ENCODE measurements at places on chromosomes 1 and 21.

DNA sequence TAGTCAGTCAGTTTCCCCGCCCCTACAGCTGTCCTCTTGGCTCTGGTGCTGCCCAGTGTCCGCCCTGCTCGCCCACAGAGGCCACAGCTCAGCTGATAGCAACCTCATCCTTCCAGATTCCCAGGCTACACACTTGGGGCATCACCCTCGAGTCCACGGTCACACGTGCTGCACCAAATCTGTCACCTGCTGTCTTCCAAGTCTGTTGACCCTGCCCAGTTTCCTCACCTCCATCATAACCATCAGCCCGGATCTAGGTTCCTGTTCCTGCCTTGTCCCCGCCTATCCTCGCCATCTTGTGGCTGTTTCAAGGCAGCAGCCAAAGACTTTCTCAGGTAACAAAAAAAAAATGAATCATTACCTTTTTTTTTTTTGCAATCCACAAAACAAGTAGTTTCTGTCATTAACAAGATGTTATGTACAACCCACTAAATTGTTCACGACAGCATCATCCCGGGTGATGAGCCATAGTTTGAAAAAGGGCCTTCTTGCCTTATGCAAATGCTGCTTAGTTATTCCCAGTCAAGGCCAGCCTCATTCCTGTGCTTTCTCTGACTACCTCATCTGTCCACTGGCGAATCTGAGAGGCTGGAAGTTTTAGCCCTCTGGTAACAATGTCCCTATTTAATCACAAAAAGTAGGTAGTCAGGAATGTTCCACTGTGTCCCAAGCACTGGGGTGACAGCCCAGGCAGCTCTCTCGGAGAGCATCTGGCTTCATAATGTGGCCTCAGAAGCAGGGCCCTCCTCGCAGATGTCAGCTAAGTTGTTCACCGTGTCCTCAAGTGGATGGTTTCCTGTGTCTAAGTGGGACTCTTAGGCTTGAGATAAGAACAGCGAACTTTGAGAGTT, 4.9 kb upstream of the MIIP start:
- DNase-seq = no peak

GRCh38 chr1:193181536-193181935, 4.9 kb downstream of the B3GALT2 start:
- DNase-seq = no peak

GRCh38 chr1:205907794-205908193, 35.5 kb downstream of the SLC26A9 start:
- no peak for DNase-seq

- no peak for DNase-seq
Observed at GRCh38 chr1:155080312-155081228, 1.9 kb downstream of the EFNA3 start.

DNA sequence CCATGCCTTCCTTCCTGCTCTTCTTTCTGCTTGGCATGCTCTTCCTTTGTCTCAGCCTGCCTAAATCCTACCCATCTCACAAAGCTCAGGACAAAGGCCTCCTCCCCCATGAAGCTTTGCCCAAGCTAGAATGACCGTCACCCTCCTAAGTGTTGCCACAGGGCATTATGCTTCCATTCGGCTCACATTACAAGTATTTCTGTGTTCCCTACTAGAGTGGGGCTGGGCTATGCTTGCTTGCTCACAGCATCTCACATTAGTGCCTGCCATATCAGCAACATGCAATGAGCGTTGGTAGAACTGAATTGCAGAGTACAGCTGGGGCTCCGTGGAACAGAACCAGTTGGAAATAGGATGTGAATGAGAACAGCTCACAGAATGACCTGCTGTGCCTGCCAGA, 82.8 kb downstream of the CD58 start:
- no peak for DNase-seq

DNA sequence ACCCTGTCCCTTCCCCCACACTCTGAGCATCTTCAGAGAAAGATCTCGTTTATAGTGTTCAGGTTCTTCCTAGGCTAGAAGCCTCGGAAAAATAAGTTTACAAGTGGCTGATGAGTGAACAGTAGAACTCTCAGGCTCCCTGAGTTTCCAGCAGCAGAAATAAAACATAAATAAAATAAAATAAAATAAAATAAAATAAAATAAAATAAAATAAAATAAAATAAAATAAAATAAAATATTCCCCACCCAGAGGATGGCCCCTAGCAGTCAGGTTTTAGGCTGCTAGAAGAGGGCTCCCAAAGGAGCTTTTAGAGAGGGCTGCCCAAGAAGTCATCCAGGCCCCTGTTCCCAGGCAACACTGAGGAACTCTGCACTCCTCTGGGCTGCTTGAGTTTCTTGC, 55.1 kb downstream of the KCNC4 start:
- no peak for DNase-seq

GRCh38 chr1:93029317-93029716, 49.8 kb upstream of the MTF2 start:
- no peak for DNase-seq

- no peak for DNase-seq
Observed at GRCh38 chr1:13550663-13551062, 33.0 kb upstream of the PDPN start.

DNA sequence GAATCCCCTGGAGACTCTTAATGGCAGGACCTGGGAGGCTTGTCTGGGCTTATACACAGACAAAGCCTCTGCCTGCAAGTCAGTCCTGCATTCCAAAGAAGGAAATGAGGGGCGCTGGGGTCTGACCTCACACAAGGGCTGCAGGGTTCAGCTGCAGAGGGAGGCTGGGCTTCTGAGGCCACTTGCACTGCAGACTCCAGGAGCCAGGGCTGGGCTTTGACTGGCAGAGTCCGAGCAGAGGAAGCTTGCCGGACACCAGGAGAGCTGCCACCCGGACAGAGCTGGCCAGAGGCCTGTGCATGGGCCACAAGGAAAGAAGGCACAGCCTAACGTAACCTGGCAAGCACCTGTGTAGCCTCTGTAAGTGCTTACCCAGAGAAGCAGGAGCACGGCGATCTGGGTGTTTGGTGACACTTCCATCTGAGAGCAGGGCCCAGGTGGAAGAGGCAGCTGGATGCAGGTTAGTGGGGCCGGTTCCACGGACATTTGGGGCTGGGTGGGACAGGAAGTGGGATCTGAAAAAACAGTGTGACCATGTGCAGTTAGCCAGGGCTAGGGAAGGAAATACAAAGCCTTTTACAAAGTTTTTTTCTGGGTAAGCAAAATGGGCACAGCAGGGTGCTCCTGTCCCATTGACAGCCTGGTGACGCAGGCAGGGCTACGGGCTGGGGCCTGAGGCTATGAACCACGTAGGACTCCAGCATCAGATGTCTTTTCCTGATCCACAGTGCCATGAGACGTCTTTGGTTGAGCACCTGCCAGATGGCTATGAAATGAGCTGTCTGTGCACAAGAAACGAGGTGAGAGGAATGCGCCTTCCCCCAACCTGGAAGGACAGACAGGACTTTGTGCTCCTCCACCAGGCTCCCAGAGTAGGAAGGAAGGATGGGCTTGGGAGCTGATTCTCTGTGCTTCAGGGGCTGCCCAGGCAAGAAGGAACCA, 37.3 kb upstream of the LBR start:
- no peak for DNase-seq

DNA sequence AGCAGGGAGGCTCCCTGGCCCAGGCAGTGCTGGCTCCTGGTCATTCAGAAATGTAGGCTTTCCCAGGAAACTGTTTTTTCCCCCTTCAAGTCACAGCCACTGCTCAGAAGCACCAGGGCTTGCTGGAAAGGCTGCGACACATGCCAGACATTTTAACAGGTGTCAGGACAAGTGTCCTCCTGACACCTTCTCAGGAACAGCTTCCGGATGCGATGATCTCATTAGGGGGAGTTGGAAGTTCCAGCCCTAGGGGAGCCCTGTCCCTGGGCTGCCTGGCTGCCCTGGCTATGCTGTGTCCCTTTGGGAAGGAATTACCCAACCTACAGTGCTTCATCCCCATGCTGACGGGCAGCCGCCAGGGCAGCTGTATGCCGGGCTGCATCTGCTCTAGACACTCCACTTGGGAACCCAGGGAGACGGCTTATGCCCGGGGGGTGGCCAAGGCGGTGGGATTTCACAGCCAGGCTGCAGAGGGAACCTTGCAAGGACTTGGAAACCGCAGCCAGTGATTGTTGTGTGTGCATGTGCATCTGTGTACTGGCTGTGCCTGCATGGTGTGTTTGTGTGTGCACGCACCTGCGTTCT, 41.8 kb downstream of the AJAP1 start:
- no peak for DNase-seq

GRCh38 chr21:10273196-10273595, 248.2 kb upstream of the TPTE start:
- no peak for DNase-seq

DNA sequence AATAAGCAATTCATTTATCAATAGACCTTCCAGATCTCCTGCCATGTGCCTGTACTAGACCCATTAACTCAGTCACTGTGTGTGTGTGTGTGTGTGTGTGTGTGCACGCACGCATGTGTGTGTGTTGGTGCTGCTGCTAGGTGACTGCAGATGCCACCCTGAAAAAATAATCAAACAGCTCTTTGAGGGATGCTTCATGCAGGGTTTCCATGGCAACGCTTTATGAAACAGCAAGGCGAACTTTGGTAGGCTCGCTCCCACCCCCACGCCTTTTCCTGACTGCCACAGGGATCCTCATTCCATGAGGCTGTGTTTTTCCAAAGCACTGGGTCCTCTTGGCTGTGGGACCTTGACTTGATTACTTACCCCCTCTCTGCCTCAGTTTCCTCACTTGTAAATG, 94.0 kb downstream of the HMGB4 start:
- DNase-seq = no peak

GRCh38 chr1:247228133-247228532, 27.7 kb upstream of the VN1R5 start:
- no peak for DNase-seq

DNA sequence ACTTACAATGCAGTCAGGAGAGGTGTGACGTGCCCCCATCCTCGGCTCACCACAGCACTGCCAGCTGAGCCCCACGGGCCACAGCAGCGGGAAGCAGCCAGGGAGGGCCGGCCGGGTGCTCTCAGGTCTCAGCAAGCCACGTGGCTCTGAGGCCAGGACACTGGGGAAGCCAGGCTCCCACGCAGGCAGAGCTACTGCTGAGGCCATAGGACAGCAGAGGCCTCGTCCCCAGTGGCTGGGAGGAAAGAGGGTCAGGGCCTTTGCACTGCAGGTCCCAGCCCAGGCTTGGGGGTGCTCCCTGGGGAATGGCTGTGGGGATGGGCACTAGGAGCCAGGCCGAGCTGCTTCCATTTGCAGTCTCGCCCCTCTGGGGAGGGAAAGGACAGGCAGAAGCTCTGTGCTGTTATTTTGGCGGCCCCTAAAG, 5.8 kb downstream of the LRRC47 start:
- no peak for DNase-seq

GRCh38 chr1:19156676-19157075, 53.4 kb downstream of the UBR4 start:
- DNase-seq = no peak

DNA sequence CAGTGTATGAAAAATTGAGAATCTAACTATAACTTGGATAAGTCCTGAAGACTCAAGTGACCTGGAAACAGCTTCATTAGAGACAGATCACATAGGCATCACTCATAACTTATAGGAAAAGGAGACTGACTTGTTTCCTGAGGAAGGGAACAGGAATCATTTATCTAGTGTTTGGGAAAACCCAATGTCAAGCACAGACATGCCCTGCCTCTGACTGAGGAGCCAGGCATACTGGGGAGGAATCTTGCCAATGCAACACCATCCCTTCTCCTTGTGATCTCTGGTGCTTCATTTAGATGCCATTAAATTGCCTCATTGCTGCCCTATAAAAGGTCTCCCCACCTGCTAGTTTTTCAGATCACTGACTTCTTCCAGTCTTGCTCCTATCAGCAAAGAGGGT, 10.3 kb downstream of the LCE4A start:
- DNase-seq = no peak

DNA sequence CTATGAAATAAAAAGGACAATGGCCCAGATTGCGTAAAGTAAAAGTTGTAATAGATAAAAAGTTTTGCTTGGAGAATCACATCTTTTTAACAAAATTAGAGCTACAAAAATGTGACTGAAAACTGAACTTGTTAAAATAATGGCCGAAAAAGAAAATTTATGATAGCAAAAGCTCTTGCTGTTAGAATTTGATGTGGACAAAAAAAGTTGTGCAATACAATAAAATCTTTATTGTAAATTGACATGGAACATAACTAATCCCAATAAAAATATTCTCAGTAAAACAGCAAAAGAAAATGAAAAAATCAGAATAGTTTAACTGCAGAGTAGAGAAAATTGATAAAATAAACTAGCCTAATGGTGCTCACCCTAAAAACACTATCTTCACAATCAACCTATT, 11.4 kb upstream of the CAMSAP2 start:
- DNase-seq = no peak

DNA sequence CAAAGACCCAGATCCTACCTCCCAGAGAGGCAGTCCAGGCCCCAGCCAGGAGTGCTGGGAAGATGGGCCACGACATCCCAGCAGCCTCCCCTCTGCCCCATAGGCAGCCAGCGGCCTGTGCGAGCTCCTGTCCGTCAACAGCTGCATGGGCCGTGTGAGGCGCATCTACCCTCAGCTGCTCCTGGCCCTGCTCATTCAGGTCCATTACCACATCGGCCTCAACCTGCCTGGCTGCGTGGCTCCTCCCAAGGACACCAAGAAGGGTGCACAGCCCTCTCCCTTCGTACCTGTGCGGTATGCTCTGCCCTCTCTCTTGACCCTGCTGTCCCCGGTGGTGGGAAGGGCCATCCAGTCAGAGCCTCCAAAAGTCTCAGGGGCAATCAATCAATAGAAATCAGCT, 29.5 kb upstream of the TTC4 start:
- DNase-seq = no peak

DNA sequence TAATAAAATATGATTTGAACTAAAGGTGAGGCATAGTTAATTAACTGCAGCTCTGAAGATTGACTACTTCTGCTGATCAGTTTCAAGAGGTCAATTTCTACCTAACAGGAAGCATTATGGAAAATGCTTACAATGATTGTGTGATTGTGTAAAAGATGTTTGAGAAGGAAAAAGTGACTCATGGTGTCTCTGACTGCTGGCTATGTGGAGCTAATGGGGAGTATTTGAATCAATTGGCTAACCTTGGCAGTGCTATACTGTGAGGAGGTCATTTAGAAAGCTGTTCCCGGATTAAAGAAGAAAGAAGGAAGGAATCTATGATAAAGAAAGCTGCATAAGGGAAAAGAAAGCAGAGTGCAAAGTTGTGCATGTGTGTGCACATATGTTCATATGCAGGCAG, 376.5 kb downstream of the ADGRL2 start:
- DNase-seq = no peak

DNA sequence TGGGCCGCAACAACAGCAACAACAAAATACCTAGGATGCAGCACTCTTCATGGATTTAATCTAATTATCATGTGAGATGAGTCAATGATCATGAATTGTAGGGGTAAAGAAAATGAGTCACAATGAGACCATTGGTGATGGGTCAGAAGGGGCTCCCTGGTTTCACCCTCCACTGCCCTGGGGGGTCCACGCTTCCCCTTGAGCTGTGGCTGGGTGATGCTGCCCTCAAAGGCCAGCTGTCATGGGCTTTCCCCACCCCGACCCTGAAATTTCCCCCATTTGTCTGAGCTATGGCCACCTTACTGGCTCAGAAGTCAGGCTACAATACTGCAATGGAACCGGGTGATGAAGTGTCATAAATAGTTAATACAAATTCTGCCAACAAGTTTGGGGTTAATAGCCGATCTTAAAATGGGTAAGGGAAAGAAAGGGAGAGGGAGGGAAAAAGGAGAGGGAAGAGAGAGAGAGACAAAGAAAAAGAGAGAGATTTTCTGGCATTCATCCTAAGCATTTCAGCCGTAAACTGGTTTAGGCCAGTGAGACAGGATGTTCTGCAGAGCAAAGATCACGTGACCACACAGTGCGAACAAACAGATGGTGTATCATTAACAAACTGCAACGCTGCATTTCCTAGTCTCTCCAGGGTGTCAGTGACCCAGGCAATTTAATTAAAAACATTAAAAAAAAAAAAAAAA, 143.4 kb upstream of the ERRFI1 start:
- peak; percentile 37 for DNase-seq
